ENCODE measurements at places on chromosomes 4 and X.

GRCh38 chr4:120839974-120840751, 82.4 kb downstream of the PRDM5 start:
- DNase-seq = no peak

DNA sequence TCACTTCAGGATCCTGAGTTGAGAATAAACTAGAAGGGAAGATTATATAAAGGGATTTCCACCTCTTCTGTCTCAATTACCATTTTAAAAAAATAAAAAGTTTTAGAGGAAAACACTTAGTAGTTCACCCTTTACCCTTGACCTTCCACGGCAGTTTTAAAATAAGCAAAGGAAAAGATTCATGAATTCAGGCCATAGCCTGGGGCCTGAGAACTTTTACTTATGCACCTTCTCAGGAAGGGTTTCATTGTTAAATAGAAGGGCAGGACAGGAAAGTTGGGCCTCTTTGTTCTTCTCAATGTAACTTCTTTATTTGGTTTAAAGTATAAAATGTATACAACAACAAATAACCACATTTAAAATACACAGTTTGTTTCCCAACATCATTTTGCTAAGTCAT, 54.9 kb downstream of the PKD2 start:
- no peak for DNase-seq

- DNase-seq = no peak
Measured at GRCh38 chrX:113305496-113305895, 464.9 kb upstream of the AMOT start.

DNA sequence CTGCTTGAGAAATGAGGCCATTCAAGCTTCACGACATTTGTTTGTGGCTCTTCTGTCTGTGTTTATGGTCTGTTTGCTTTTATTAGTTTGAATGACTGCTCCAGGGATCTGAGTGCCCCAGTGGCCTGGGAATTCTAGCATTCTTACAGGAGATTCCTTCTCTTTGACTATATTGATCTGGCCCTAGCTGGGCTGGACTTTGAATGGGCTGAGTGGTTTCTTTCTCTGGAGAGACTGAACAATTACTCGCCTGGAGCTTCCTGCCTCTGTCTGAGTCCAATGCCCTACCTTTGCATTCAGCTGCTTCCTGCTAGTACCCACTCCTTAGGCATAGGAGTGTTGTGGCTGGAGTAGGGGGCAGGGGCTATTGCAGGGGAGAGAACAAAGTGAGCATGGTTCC, 51.2 kb upstream of the EDA start:
- no peak for DNase-seq

DNA sequence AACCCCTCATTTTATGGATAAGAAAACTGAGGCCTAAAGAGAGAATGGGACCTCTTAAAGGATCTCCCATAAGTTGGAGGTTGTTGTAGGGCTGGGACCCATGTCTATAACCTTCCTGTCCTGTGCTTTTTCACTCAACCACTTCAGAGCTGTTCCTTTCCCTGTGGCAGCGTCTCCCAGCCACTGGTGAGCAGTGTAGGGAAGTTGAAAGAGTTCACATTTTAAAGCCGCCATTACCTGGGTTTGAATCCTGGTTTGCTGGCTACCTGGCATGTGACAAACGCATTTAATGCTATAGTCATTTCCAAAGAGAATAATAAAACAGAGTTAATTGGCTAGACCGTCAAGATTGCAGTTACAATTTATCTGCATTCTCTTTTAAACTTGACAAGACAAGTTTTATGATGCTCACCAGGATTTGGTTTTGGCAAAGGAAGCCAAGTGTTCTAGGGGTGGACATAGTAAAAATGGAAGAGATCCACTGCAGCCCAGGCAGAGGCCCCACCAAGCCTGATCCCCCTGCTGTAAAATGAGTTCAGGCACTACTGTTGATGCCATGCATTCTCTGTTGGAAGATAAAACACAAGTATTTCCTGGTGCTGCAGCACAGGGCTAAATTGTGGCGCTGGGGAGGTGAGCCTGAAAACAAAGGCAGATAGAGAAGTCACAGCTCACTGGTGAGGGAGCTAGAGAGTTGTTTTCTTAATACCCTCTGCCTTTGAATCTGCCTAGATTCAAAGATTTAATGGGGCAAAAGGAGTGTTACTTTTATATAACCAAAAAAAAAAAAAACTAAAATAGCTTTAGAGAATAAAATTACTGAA, 218.7 kb downstream of the NWD2 start:
- no peak for DNase-seq

GRCh38 chr4:147408189-147408588, 72.7 kb upstream of the EDNRA start:
- no peak for DNase-seq

GRCh38 chr4:26786916-26787315, 73.7 kb upstream of the STIM2 start:
- no peak for DNase-seq

GRCh38 chrX:40117715-40118285, 20.0 kb upstream of the BCOR start:
- no peak for DNase-seq

DNA sequence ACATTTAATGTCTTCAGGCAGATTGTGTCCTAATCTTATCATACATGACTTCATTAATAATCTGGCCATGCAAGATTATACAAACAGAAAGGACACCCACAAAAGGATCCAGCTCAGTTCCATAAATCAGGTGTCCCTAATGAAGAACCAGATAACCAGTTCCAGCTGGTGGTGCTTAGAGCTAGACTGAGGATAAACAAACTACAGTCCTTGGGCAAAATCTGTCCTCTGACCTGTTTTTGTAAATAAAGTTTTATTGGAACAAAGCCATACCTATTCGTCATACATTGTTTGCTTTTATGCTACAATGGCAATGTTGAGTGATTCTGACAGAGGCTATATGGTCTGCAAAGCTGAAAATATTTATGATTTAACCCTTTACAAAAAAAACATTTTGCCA, 199.5 kb downstream of the MID1IP1 start:
- DNase-seq = no peak

DNA sequence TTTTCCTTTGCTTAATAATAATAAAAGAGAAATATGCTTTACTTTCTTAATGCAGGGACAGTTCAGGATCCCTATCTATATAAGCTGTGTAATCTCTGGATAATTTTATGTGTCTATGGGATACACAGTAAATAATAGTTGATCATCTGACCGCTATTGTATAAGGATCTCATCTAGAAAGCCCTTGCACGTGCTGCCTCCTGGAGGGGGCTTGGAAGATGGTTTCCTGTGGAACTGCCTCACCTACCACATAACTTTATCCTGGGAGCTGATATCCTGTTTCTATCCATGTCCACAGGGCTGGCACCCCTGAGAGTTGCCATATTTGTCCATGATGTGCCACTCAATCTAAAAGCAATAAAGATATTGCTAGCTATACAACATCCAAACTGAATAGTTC, 139.3 kb upstream of the FRMPD4 start:
- no peak for DNase-seq

GRCh38 chrX:133249266-133250058, 31.3 kb upstream of the TFDP3 start:
- no peak for DNase-seq

GRCh38 chrX:154805696-154806091, 409 bp upstream of the MPP1 start:
- DNase-seq = no peak

GRCh38 chrX:22959204-22959920, 40.4 kb upstream of the DDX53 start:
- DNase-seq = no peak

Measured in AG09309 (cell line).